NCI-H1417 treated with DMSO at 0.1 percent for 48 hours (cell line): ENCODE measurements at places on chromosomes 7 and 10.

- no peak for DNase-seq
Observed at GRCh38 chr7:120862987-120863590, 5.1 kb upstream of the TSPAN12 start.

GRCh38 chr10:87626422-87626892 is 33.2 kb upstream of the PAPSS2 start:
- DNase-seq: no peak

DNA sequence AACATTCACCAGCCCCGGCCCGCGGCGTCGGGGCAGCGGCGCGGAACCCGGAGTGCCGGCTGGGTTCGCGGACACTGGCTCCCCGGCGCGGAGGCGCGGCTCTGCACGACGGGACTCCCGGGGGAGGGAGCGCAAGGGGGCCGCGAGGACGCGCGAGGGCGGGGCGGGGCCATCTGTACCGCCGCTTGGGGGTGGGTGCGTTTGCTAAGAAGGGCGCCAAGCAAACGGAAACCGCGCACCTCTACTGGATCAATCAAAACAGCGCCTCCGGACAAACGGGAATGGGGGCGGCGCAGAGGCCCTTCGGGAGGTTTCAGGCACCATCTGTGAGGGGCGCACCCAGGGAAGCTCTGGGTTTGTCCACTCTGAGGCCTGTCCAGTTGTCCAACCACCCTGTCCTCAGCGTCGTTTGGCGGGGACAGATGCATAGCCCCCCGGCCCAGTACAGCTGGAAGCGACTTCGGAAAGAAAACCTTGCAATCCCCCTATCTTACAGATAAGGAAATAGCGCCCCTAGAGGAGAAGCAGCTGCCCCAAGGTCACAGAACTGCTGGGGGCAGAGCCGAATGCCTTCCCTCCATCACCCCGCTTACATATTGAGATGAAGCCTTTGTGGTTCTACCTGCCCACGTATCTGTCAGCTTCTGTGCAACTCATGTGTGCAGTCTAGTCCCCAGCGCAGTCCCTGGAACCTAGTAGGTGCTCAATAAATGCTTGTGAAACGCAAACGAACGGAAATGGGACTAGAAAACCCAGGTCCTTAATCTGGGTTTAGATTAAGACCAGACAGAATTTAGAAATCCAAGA is 10.7 kb upstream of the SLIT1 start:
- DNase-seq: no peak

DNA sequence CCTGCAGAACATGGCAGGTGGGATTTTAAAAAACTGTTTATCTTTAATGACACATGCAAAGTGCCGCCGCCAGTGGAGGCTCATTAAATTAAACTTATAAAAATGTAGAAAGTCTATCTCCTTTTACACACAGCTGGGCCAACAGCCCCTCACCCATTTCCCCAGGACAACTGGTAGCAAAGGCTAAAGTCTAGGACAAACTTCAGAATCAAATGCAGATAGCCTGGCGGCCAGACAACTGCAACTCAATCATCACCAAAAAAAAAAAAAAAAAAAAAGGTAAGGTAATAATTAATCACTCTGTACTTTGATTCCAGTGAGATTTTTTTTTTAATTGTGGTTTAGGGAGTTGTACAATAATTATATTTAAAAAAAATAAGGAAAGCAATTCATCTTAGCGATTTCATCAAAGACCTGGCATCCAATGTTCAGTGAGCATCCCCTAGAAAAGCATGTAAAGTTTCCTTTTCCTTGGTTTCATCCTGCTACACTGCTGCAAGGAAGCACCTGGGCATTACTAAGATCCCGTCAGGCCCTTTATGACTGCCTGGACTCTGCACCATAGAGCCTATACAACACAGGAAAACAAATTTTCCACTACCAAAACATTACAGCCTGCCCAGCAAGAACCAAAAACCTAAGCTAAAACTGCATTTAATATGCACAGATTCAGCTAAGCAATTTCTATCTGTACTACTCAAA is 98.5 kb downstream of the GRB10 start:
- DNase-seq: no peak

- no peak for DNase-seq
Observed at GRCh38 chr10:4046030-4046429, 261.0 kb upstream of the KLF6 start.

GRCh38 chr10:106360870-106361269 is 803.6 kb downstream of the SORCS1 start:
- DNase-seq: no peak

- no peak for DNase-seq
Observed at GRCh38 chr10:89233033-89233432, 18.5 kb downstream of the LIPA start.

DNA sequence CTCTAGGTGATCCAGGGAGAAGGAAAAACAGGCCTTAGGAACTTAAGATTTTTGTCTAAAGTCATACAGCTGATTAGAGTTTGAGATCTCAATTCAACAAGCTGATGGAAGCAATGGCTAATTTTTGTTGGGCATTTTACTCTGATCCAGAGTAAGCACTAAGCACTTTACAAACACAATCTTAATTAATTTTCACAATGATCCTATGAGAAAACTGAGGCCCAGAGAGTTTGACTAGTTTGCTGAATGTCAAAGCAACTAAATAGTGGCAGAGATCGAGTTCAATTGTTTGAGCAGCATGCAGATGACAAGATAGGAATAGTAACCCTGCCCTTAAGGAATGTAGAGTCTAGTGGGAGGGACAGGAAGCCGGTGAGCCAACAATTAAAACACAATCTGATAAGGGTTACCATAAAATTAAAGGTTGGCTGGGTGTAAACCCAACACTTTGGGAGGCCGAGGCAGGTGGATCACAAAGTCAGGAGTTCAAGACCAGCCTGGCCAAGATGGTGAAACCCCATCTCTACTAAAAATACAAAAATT is 13.5 kb upstream of the RPEL1 start:
- no peak for DNase-seq

DNA sequence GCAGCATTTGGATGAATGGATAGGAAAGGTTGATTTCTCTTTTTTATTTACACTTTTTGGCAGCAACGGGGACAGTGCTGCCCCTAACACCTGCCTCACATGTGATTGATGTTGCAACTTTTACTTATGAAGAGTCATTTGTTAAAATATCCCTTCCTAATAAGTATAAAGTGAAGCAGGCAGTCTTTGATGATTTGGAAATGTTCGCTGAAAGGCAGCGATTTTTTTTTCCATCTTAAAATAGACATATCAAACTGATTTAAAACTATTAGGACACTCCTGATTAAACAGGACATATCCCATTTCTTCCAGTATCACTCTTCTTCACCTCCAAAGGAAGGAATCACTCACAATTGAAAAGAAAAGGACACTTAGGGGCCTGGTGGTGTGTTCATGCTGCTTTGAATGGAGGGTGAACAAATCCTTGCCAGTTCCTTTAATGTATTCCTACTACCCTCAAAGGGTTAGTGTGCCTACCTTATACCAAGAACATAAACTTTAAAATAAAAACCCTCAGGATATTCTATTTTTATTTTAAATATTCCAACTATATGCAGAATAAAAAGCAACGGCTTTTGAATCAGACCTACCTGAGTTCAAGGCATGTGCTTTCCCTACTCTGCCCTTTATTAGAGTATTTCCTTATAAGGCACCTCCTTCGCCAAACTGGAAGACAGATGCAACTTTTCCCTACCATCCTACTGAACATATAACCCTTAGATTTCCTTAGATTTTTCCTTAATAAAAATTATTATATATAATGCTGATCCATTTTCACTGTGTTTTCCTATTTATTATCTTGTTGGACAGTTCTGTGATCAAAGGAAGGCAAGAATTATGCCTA is 1.1 kb downstream of the ADK start:
- no peak for DNase-seq

- no peak for DNase-seq
Observed at GRCh38 chr10:82953909-82954308, 1078.9 kb downstream of the NRG3 start.

GRCh38 chr7:11181590-11181989 is 207.9 kb downstream of the PHF14 start:
- DNase-seq: no peak

- no peak for DNase-seq
Observed at GRCh38 chr7:137882261-137882668, 35.5 kb upstream of the DGKI start.

DNA sequence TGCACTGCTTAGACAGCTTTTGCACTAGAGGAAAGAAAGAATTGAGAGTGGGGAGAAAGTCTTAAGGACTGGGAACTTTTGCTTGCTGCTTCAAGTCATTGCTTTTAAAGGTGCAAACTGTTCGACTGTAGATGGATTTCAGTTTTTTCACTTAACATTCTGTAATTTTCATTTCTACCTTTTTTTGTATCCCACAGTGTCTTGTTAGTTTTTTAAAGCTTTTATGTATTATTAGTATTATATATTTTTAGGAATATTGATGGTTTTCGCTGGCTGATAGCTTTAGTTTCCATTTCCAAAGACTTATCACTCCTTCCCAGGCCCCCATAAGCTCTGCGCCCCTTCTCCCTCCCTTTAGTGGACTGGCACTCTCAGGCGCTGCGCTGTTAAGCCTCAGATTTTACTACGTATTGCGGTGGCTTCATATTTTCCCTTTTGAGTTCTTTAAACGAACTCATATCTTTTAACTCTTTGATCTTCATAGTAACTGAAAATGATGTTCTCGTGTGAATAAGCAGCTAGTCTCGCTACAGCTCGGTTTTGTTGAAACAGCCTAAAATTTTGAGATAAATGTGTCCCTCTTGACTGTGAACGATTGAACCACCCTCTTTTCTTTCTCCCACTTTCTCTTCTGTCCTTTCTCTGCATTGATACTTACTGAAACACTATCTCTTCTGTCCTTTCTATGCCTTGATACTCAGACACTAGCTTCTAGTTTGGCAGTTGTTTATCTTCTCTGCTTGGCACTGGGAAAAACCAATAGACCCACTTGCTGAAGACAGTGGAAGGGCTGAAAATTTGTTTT is 2.5 kb upstream of the ETV1 start:
- no peak for DNase-seq

GRCh38 chr10:46234431-46235060 is 52.3 kb upstream of the ANTXRL start:
- DNase-seq: no peak

DNA sequence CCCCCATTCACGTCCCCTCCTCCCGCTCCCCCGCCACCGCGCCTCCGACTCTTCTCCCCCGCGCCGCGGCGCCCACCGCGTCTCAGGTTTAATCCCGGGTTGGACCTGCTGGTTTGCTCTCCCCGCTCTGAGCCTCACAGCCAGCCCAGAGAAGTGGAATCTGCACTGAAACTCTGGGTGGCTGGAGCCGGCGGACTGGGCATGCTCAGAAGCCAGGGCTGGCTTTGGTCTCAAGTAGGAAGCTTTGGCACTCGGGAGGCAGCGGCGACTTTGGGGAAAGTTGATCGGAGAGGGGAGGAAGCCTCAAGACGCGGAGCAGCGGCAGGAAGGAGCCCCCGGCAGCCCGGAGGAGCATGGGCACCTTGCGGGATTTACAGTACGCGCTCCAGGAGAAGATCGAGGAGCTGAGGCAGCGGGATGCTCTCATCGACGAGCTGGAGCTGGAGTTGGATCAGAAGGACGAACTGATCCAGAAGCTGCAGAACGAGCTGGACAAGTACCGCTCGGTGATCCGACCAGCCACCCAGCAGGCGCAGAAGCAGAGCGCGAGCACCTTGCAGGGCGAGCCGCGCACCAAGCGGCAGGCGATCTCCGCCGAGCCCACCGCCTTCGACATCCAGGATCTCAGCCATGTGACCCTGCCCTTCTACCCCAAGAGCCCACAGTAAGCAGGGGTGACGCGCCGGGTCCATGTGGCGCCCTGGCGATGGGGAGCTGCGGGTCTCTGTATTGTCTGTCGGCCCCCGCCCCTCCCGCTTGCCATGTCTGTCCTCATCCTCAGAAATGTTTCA is at the start of gene PRKG1:
TSS of gene PRKG1 (plus strand) at position 250 of the 791 bp plus-strand sequence.
- no peak for DNase-seq

DNA sequence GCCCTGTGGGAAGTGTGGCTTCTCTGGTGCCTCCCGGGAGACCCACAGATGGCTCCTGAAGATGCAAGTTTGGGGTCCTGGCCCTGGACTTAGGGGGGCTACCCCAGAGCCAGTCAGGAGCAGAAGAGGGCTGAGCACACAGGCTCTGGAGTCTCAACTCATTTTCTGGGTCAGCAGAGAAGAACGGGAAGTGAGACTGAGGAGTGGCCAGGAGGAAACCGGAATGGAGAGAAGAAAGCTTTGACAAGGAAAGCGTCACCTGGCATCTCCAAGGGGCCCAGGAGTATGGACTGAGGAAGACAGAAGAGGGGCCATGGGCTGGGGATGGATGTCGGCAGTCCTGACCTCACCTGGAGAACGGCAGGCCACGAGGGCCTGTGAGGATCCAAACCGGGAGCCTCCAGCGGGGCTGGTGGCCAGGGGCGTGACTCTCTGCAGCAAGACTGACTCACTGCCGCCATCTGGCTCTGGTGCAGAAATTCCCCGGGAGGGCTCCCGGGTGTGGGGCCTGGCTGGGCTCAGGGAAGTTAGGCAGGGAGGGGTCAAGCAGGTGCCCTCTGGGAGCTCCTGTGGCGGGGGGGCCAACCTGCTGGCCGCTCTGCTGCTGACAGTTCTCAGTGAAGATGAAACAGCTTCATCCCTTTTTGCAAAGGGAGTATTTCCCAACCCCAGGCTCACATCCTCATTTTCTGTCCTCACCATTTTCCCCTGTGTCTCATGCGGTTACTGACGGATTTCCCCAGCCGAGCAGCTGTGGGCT is 23.6 kb downstream of the DAGLB start:
- DNase-seq: no peak

DNA sequence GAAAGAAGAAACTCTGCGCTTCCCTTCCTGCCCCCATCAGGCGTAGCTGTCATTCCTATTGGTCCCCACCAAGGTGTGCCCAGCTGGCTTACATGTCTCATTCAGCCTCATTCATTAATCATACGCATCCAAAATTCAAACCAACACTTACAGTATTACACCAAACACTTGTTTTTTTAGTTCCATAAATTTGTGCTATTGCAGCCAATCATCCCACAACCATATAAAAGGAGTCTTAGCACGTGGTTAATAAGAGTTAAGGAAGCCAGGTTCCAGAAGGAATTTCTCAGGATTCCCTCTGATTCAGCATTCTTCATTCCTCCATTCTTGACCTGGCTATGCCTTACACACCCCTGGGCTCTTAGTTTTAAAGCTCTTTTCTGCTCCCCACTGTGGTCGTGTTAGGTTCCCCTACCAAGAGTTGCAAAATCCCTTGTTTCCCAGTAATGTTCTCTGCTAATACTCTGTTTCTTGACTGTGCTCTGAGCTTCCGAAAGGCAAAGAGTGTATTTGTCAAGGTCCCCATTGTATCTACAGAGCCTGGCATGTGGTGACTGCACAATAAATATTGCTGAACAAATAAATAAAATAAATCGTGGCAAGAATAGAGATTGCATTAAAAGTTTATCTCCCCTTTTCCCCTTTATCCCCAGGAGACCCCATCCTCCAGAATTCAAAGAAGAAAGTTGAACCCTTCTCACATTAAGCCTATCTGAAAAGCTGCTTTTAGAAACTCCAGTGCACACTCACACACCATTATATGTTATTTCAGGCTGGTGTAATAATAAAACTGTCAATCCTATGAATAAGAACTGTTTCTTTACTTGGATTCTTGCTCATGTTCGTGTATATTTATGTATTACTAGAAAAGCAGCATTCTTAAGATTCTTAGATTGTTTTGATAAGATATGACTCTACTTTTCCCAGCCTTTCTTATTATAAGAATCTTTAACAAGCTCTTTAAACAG is 514.4 kb downstream of the INHBA start:
- no peak for DNase-seq

- DNase-seq: no peak
Observed at GRCh38 chr7:147774461-147774860, 816.1 kb upstream of the C7orf33 start.

GRCh38 chr10:24035761-24036160 is 173.2 kb upstream of the KIAA1217 start:
- no peak for DNase-seq

GRCh38 chr10:72016608-72017300 is 52.6 kb downstream of the CHST3 start:
- DNase-seq: no peak

GRCh38 chr7:158595068-158595467 is 7.4 kb upstream of the PTPRN2 start:
- no peak for DNase-seq
